Transverse colon (tissue), 4 donors: ENCODE measurements at places on chromosomes 3 and 15. TPM values are rescaled to one million over a fixed set of nuclear protein-coding genes. Genes with fewer than 3 reads are reported as not detected.

DNA sequence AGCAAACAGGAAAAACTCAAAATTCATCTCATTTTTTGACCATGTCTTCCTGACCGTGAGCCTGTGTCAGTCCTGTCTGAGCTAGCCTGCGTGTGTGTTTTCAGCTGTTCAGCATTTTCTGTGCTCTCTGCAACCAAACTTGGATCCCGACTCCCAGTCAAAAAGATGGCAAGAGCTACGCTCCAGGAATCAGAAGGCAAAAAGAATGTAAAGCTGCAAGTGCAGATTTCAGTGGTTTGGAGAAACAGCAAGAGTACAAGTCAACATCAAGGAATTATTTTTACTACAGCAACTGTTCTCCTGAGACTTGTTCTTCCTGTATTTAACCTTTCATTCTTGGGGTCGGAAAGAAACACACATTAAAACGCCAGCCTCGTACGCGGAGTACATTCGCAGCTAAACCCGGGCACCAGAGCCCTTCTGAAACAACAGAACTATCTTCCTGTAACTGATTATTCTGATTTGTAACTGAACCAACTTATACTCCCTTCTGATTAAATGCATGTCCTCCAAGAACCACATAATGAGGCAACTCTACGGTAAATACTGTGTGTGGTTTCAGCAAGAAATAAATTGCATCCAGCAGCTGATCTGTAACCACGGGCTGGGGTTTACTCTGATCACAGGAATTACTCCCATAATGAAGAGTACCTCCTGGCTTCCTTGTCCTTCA is 107.4 kb downstream of the LRIG1 start:
- no peak for DNase-seq

GRCh38 chr3:179464323-179465092 is 13.2 kb upstream of the GNB4 start:
- DNase-seq, result no peak

- no peak for DNase-seq
Observed at GRCh38 chr3:97306226-97306625, 458.3 kb upstream of the ARL6 start.

GRCh38 chr3:14235912-14236295 is 57.3 kb downstream of the LSM3 start:
- no peak for DNase-seq

Gene DNAH12
- not detected for total RNA-seq

DNA sequence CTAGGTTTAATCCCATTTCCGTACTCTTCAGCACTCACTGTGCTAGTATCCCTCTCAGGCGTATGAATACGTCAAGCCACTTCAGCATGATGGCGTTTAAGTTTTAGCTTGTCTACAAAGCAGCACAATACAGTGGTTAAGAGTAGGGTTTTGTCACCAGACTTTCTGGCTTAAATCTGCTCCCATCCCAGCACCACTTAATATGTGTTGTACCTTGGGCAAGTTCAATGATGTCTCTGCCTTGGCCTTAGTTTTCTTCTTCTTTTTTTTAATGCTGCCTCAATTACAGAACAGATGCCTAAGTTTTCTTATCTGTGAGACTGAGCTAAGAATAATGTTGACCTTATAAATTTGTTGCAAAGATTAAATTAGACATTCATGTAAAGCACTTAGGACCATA is 152.9 kb upstream of the CTDSPL start:
- DNase-seq, result no peak

DNA sequence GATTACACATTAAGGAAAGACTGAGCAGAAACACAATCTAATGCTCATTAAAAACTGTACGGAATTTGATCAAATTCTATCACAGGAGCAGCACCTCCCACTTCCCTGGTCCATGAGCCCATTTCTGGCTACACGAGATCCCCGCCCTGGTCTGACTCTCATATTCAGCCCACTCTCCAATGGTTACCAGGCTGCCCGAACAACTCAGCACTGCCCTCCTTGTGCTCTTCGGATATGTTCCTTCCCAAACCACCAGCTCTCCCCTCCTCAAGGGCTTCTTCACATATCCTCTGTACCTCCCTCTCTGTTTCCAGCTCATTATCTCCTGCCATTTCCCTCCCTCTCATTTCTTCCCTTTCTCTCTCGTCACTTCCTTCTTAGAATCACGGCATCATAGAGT is 180.5 kb downstream of the RSL24D1 start:
- no peak for DNase-seq

GRCh38 chr3:175383813-175384212 is 524.7 kb downstream of the NAALADL2 start:
- no peak for DNase-seq

DNA sequence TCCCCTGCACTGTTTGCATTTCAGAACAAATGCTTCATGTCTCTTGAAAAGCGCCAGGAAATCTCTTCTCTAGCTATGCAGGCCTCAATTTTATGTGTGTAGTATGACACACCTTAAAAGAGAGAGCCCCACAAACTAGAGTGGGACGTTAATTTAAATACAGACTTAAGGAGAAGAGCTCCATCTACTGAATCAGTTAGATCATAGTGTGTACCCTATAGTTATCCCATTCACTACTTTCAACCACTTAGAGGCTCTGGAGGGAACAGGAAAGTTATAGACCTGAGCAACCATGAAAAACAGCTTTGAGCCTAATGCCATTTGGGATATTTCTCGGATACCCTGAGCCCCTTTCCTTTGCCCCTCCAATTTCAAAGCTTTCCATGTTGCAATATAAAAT is 153.7 kb downstream of the TIGIT start:
- no peak for DNase-seq

- DNase-seq, result no peak
Observed at GRCh38 chr3:42314411-42314810, 48.4 kb upstream of the CCK start.

Gene TM4SF18
- total RNA-seq, result not detected

Gene ISLR2
- 27.3 TPM for total RNA-seq

GRCh38 chr3:98521897-98522543 is 682 bp downstream of the CLDND1 start:
- peak; percentile 58 for DNase-seq

Gene COMMD2
- 16.1 TPM for total RNA-seq

- no peak for DNase-seq
Observed at GRCh38 chr3:9779075-9779593, 9.4 kb upstream of the CAMK1 start.

Gene MAP2K5
- 320 TPM for total RNA-seq

DNA sequence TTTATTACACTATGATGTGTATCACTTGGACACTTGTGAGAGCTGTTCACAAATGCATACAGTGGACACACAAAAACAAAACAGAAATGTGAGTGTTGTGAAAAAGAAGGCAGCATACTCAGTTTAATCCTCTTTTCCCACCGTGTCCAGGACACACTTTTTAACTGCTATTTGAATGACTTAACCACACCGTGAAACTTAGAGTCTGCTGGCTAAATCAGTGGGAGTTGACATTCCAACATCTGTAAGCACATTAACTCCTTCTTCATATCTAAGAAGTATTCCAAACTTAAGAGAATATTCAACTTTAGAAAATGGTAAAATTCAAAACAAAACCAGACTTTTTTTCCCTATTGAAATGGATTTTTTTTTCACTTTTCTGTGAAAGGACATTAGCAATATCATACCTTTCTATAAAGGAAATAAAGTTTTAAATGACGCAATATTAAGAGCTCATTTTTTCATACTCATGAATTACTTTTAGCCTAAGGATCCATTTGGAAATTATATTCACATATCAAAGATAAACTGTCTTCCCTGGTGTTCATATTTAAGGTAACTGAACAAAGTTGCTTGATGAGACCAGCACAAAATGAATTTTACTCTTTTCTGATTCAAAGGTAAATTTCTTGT is 316.6 kb downstream of the RBMS3 start:
- DNase-seq, result no peak

DNA sequence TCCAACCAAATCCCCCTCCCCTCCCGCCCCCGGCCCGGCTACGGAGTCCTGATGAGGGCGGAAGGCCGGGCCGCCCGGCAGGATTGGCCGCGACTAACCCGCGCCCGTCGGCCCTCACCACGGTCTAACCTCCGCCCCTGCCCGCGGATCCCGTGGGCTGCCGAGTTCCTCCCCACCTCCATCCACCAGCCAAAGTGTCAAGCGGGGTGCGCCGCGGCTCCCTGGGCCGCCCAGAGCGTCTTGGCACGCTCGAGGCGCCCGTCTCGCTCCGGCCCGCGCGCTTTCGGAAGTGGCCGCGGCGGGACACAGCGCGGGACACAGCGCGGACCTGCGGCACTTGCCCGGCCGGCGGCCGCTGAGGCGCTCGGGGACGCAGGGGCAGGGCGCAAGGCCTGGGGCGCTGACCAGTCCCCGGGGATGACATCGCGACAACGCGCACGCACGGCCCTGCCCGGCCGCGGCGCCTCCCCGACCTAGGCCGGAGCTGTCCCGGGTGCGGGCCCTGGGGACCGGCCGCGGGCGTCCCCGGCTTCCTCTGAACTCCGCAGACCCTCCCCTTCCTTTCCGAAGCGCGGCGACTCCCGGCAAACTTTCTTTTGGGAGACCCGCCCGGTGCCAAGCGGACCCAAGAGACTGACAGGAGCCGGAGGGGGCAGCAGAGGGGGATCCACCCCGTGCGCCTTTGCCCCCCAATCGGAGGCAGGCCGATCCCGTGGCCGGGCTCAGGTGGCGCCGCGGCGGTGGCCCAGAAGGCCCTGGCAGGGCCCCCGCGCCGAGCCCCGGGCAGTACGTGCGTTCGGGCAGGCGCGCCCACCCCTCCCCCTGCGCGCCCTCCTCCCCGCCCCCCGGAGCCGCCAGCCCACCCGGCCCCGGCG is 112.8 kb upstream of the ICE2 start:
- peak; percentile 33 for DNase-seq

GRCh38 chr3:52479877-52480575 is 15.1 kb upstream of the STAB1 start:
- no peak for DNase-seq

GRCh38 chr15:67511606-67512005 is 9.3 kb upstream of the C15orf61 start:
- no peak for DNase-seq

- DNase-seq, result no peak
Observed at GRCh38 chr15:73680549-73680948, 3.6 kb upstream of the CD276 start.

GRCh38 chr15:80034629-80035028 is 24.8 kb upstream of the ZFAND6 start:
- DNase-seq, result no peak

- DNase-seq, result no peak
Observed at GRCh38 chr3:14497321-14497720, 42.8 kb downstream of the GRIP2 start.

DNA sequence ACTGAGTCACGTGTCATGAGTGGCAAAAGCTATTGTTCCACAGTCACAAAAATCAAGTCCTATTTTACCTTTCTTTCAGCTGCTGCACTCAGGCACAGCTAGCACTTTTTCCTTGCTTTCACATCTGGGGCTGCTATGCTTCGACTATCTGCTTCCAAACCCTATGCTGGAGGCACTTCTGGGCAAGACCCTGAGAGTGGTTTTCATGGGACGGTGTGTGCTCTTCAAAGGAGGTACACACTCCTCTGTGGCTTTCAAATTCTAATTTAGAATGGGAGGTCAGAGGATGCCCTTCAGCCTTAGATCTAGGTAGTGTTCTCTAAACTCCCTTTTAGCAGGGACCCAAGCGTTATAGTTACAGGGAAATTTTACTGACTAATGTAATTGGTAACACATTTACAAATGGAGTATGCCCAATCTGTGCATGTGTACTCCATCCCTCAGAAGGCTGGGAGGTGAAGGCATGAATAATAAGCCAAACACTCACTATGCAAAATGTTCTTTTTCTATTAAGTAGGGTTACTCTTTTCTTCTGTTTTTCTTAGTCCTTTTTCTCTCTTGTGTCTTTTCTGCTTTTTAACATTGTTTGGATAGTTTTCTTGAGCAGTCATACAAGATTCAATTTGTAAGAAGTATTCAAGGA is 188.3 kb downstream of the LSAMP start:
- no peak for DNase-seq

DNA sequence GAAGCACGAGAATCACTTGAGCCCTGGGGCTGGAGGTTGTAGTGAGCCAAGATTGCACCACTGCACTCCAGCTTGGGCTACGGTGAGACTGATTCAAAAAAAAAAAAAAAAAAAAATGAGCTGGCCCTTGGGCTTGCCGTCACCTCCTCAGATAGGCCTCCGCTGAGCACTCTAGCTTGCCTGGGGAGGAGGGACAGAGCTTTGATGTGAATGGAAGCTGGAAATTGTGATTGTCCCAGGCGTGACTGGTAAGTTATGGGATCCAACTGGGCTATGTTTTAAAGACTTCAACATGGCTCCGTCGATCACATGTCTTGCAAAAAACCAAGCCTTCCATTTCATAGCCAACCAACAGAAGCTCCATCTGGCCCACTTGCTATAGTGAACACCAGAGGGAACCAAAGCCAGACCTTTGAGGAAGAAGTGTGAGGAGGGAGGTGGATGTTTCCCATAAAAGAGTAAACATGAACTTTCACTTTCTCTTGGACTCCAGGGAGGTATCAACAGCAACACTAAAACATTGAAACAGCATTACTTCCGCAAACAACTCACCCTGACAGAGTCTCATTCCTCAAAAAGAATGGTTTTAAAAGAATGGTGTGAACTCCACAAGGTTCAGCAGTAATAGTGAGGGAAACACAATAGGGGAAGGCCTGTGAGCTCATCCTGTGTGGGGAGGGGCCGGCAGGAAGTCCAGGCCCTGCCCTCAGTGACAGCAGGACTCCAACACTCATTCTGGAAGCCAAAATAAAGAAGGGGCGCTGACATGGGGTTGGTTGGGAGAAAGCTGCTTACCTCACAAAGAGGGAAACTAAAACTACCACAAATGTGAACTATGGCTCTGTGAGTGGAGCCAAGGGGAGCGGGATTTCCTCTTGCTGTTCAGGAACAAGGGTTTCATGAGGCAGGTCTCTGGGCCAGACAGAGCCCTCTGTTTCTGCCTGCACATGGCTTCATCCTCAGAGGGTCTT is 59.2 kb upstream of the IL12A start:
- DNase-seq, result peak; percentile 15

DNA sequence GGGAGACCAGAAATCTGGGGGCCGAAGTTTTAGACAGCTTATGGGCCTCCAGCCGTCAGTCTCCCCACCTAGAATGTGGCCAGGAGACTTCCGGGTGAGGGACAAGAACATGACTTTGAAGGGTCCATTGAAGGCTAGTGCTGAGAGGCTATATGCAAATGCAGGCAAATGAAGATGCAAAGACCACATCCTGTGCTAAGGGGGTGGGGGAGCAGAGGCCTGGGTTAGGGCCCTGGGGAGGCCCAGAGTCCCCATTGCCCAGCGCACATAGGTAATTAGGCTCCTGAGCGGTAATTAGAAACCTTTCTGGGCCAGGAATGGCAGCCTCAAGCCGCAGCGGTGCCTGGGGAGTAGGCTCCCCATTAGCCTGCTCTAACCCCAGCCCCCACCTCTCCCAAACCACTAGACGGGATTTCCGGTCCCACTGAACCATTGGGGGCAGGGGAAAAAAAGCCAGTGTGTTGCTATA is 6.8 kb downstream of the CSK start:
- peak; percentile 61 for DNase-seq

Gene ZDHHC19
- not detected for total RNA-seq

- no peak for DNase-seq
Observed at GRCh38 chr3:185744997-185745843, 79.6 kb downstream of the IGF2BP2 start.

Gene CFAP20DC
- 0.20 TPM for total RNA-seq

DNA sequence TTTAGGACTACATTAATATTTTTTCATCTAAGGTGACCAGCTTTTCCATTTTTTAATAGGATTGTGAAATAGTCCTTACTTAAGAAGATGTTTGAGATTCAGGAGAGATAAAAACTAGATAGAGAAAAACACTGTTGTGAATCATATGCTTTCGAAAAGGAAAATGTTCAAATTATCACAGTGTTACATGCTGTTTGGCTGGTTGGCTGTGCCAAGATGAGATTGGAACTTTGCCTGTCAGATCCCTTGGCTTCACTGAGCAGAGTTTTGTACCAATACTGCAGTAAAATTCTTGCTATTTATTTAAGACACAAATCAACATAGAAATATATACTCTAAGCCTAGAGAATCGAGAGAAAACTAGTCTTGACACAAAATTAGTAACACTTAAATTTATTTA is 117.2 kb downstream of the OXSM start:
- no peak for DNase-seq
